ENCODE measurements at places on chromosomes 13 and 19.

- DNase-seq, result no peak
These were observed 1.2 kb downstream of the PPP1R37 start for GRCh38 chr19:45094137-45094536.

- no peak for DNase-seq
These were observed 7.8 kb upstream of the SYCN start for GRCh38 chr19:39211731-39212374.

DNA sequence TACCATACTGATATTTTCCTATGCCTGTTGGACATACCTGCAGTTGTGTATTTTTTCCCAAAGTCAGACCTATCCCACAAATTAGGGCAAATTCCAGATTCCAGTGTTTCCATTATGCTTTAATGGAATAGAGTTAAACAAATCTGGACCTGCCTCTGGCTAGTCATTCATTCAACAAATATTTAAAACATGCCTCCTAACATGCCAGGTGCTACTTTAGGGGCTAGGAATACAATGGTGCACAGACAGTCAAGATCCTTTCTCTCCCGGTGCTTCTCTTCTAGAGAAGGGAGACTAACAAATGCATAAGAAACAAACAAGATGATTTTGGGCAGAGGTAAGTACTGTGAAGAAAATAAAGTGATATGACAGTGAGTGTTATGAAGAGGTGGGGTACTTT is 7.5 kb upstream of the WDFY2 start:
- DNase-seq, result no peak

DNA sequence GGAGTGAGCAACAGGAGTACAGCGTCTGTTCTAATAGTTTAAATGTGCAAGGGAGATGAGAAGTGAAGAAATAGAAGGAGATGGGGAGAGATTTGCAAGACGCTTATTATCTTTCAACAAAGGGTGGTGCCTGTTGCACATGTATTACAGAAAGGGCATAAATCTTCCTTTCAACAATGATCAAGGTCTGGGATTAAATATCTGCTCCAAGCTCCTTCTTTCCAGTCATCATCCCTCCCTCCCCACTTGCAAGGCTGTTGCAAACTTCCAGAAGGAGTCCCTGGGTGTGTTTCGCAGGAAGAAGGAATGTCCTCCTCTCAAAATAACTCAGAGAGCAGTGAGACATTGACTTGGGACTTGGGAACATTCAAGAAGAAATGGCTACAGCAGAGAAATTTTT is 63.5 kb upstream of the MYCBP2 start:
- no peak for DNase-seq

DNA sequence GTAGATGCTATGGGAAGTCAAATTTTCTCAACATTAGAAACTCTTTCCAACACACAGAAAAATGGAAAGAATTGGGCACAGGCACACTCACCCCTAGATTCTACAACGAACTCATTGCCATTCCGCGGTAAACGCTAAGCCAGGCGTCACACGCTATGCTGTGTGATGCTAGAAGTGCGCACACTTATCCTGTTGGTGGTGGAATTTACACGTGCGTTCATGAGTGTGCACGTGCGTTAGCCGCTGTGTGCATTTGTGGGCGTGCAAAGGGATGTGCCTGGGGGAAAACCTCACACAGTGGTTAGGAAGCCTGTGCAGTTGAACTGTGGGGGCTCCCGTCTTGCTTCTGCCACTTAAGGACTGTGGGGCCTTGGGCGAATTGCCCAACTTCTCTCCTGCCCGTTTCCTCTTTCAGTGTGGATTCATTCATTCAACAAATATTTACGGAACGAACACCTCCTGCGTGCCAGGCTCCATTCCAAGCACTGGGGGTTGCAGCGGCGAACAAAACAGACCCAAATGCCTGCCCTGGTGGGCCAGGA is 7.7 kb downstream of the NFILZ start:
- DNase-seq, result no peak

DNA sequence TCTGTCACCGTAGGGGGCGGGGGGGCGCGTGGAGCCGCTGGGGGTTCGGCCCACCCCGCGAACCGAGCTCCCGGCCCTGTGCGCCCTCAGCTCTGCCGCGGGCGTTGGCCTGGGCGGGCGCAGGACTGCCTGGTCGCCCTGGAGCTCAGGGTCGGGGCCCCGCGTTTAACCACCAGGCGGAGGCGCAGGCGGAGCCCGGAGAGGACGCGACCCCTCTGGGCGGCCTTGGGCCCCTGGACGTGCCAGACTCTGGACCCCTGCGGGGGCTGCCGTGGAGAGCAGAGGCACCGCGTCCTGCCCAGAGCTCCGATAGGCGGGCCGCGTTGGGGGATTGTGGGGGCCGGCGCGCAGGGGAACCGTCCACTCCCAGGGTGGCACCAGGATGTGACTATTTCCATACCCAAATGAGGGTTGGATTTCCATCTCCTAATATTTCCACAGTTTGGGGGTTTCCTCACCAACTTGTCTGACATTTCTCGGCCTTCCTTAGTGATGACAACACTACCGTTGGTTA is 13.0 kb upstream of the USP29 start:
- DNase-seq, result no peak

- DNase-seq, result peak; percentile 51
These were observed 262.7 kb downstream of the DLEU7 start for GRCh38 chr13:50580684-50581305.

DNA sequence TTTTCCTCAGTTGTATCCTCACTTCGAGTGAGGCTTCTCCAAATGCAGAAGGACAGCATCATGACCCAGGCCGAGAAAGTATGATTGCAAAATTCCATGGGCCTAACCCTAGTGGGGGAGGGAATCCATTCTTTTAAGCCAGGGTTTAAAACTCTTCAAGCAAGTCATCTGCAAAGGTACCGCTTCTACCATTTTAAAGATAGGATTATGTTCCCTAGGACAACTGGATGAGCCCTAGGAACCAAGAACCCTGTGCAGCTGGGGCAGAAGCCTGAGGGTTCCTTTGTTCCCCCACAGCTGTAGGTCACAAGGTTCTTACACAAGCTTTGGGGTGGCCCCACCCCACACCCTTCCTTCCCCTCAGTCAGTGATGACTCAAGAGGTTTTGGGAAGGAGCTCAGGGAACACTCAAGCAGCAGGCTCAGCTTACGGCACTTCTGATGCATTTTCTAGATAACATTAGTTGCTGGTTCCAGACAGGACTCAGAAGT is 13.5 kb downstream of the ARL11 start:
- DNase-seq, result peak; percentile 61

DNA sequence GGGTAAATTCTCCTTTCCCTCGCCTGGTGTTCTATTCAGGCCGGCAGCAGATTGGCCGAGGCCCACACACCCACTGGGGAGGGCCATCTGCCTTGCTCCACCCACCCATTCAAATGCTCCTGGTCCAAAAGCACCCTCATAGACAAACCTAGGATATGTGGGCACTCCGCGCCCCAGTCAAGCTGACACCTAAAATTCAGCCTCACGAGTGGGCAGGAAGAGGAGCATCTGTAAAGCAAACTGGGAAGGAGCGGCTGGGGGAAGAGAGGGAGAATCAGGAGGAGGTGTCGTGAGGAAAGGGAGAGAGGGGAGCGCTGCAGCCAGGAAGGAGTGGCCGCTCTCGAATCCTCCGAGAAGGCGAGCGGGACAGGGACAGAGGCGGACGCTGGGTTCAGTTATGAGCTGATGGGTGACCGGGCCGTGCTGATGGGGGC is 136.9 kb downstream of the USP12 start:
- no peak for DNase-seq

- DNase-seq, result no peak
These were observed 28.4 kb downstream of the KDM4B start for GRCh38 chr19:4997297-4997696.

- DNase-seq, result no peak
These were observed 83.4 kb downstream of the ATP8A2 start for GRCh38 chr13:25455146-25455545.

GRCh38 chr19:46303691-46304397 is 7.0 kb downstream of the HIF3A start:
- no peak for DNase-seq

- DNase-seq, result peak; percentile 24
These were observed 140.4 kb downstream of the TEX29 start for GRCh38 chr13:111460548-111461444.

GRCh38 chr13:107466326-107467099 is 748.8 kb downstream of the LIG4 start:
- DNase-seq, result no peak
